ENCODE measurements at places on chromosomes 12 and 14. TPM values are rescaled to one million over a fixed set of nuclear protein-coding genes. Genes with fewer than 3 reads are reported as not detected.
A peak's percentile ranks its signal among the peaks of the same experiment; 100 is the strongest.

DNA sequence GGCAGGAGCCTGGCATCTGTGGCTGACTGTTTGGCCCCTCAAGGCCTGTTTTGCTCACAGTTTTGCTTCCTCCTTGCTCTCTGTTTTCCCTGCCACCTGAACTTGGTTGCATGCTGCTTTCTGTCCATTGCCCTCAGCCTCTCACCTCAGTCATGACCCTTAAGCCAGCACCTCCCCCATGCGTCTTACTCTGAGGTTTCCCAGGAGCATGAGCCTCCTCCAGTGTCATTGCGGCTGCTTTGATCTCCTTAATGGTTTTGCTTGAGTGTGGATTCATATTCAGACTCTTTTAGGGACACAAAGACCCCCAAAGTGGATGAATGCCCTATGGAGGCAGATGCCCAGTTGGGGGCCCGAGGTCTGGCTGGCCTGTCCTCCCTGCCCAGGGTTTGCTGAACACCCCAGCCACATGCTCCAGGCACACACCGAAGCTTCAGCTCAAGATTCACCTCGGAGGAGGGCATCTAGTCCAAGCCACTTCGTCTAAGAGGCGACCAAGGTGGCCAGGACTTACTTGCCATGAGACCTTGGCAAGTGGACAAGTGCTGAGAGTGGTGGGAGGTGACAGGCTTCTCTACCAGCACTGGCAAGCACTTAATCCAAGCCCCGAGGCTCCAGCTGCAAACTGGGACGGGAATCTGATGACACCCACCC is 95.4 kb upstream of the DIO3 start:
- DNase-seq: no peak

DNA sequence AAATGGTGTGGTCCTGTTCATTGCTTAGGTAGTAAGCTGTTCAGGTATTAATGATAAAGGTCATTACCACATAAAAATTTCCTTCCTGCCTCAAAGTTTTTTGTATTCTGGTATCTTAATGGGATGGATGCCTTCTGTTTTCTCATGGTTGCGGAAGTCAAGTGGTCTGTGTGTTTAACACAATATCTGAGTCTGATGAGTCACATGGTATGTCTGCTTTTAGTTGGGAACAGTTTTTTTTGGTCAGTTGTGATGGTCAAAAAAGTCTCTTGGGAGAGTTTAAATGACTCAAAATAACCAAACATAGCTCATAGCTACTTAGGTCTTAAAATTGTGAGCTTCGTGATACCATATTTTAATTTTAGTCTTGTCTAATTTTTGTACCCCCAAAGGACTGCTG is 40.7 kb downstream of the STK38L start:
- DNase-seq: no peak

DNA sequence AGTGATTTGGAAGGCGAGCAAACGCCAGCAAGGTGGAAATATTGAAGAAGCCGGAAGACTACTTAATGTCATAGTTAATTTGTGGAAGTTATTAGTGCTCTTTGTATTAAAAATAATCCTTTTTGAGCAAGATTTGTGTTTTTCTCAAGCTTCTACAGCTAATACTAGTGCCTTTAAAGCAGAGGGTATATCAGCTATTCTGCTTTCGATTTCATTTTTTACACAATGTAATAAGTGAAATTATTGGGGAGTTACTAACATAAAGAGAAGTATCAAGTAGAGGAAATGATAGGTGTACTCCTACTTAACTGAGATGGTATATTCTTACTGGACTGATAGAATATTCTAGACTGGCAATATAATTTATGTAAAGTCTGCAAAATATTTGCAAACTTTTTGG is 392.4 kb upstream of the DCN start:
- DNase-seq: no peak

The RIMBP2 gene
- total RNA-seq: 0.02 TPM

DNA sequence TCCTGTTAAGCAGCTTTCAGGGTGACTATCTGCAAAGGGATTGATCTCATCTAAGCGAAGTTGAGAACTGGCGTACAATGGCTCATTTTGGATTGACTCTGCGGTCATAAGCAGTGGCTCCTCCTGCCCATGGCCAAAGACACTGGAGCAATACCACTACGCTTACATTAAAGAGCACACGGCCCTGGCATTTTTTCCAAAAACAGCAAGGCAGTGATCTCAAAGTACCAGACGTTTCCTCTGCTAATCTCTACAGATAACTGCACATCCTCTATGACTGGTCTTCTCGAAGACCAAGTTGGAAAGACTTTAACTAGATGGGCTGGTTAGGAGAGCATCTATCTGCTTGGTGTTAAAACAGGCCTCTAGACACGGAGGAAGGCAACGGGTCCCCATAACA is 2.7 kb downstream of the PITPNM2 start:
- DNase-seq: no peak

GRCh38 chr12:82893896-82894295 is 207.2 kb downstream of the TMTC2 start:
- DNase-seq: no peak

GRCh38 chr14:89214221-89214965 is 202.6 kb downstream of the FOXN3 start:
- no peak for DNase-seq

The MMP19 gene
- total RNA-seq: not detected

GRCh38 chr12:67714648-67715047 is 66.1 kb downstream of the DYRK2 start:
- no peak for DNase-seq

GRCh38 chr12:62438098-62438692 is 28.4 kb upstream of the MON2 start:
- peak; percentile 56 for DNase-seq

The NXPH4 gene
- 10.7 TPM for total RNA-seq

DNA sequence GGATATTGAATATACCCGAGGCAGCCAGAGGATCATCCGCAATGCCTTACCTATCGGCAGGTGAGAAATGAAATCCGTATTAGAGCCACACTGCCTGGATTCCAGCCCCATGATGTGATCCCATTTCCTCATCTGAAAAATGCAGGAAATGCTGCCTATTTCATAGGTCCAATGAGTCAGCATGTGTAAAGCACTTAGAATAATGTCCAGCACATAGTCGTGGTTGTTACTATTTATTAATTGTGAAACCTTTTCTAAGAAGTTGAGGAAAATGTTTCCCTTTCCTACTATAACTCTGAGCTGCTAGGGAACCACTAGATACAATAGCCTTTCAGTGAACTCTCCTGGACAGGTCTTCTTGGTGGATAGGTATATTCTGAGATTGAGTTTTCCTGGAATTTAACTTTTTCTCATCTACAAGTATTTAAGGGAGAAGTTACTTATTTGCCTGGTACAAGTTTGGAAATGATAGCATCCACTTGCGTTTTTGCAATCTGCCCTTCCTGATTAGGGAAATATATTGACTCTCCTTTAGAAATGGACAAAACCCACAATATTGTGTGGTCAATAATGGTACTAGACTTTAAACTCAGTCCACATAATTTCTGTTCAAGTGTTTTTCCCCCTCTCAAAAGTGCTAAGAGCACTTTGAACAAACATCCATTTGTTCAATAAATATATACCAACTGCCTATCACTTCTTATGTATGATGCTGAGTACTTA is 12.2 kb downstream of the POLR3B start:
- peak; percentile 8 for DNase-seq

GRCh38 chr12:51622564-51622963 is 31.5 kb downstream of the SCN8A start:
- no peak for DNase-seq

GRCh38 chr14:65287264-65288131 is 125.0 kb upstream of the FUT8 start:
- DNase-seq: no peak

GRCh38 chr12:118513611-118514010 is 137.3 kb downstream of the SUDS3 start:
- no peak for DNase-seq

GRCh38 chr14:78933166-78933565 is 763.0 kb downstream of the NRXN3 start:
- DNase-seq: no peak

The STAB2 gene
- total RNA-seq: not detected

DNA sequence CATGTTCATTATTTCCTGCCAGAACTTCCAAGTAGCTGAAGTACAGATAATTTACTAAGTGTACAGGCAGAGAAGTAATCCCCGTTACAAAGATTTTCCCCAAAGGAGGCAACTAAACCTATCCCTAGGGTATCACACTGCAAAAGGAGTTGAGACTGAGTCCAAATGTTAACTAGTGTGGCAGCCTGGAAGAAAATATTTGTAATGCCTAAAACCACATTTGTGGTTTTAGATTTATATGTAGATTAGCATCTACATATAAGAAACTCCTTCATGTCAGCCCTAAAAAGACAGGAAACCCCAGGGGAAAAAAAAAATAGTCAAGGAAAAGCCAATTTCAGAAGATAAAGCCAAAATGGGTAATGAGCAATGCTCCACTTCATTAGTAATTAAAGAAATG is 1.4 kb upstream of the RNASE12 start:
- no peak for DNase-seq

The COL2A1 gene
- total RNA-seq: 4.8 TPM

GRCh38 chr12:98514982-98515286 is 456 bp upstream of the TMPO start:
- no peak for DNase-seq

The RNASE3 gene
- total RNA-seq: not detected

The POTEM gene
- total RNA-seq: not detected

- no peak for DNase-seq
These were observed 14.3 kb downstream of the SERPINA10 start for GRCh38 chr14:94278731-94279130.

The RERGL gene
- total RNA-seq: not detected

The PTGDR gene
- not detected for total RNA-seq

DNA sequence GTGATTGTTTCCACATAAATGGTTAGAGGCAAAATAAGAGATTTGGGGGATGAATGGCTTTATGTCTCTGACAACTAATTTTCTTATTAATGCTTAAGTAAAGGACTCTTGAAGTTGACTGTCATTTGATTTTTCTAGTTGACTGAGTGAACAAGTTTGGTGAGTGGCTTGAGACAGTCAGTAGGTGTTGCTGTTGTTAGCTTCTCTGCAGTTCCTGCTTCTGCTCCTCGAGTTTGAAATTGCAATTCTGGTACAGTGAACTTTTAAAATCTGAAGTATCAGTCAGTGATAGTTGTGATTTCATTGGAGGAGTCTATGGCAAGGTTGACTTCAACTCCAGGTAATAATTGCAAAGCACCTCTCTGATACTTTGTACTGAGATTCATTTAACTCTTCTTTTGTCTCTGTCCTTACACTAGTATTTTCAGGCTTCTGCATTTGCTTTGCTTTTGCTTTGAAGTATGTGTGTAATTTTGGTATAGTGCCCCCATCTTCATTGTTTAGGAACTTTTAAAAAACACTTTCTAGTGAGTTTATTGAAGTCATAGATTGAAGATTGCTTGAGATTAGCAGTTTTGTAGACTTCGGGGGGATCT is 415.5 kb downstream of the PCNX1 start:
- no peak for DNase-seq

- DNase-seq: peak; percentile 60
These were observed 24.1 kb downstream of the KLRD1 start for GRCh38 chr12:10331642-10332239.

DNA sequence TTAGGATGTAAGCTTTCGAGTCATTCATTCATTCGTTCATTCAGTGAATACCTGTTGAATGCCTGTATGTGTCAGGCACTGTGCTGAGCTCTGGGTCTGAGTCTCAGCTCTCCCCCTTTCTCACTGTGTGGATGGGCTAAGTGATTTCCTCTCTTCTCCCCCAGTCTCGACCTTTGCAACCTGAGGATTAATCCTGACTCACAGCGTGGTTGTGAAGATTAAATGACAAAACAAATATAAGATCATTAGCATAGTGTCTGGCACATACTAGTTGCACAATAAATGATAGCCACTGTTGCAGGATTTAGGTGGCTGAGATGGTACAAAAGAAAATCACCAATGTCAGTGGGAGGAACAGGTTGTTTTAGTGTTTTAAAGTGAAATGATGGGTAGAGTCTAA is 136.7 kb downstream of the GPR135 start:
- no peak for DNase-seq

The C12orf50 gene
- total RNA-seq: not detected

All from NCI-H460 (cell line).